ENCODE measurements at places on chromosomes 13 and 19. TPM values are rescaled to one million over a fixed set of nuclear protein-coding genes. Genes with fewer than 3 reads are reported as not detected.

GRCh38 chr13:101289764-101290163 is 126.5 kb downstream of the NALCN start:
- DNase-seq, result no peak

LILRA2 gene
- not detected for total RNA-seq

- DNase-seq, result peak; percentile 85
Measured at GRCh38 chr13:97749174-97749573, 204.3 kb upstream of the IPO5 start.

- peak; percentile 52 for DNase-seq
Measured at GRCh38 chr13:25249001-25249543, 38.2 kb downstream of the MTMR6 start.

ERVV-1 gene
- not detected for total RNA-seq

GRCh38 chr13:54029720-54030119 is 1001.1 kb downstream of the OLFM4 start:
- DNase-seq, result no peak

GRCh38 chr13:113110048-113110851 is 4.7 kb downstream of the F7 start:
- no peak for DNase-seq

RNF225 gene
- total RNA-seq, result not detected

GRCh38 chr19:43526884-43527859 is at the start of gene ETHE1:
Gene ETHE1 (minus strand): TSS chr19:43527201. CDS start chr19:43527177, 24 bp downstream.
- peak; percentile 54 for DNase-seq

- DNase-seq, result no peak
Measured at GRCh38 chr19:38386300-38386970, 1.4 kb downstream of the GGN start.

KIR2DL1 gene
- total RNA-seq, result not detected

CGB7 gene
- 0.04 TPM for total RNA-seq

TMPRSS9 gene
- total RNA-seq, result 0.17 TPM

ZNF208 gene
- not detected for total RNA-seq

HIPK4 gene
- total RNA-seq, result not detected

GPALPP1 gene
- 17.0 TPM for total RNA-seq

DNA sequence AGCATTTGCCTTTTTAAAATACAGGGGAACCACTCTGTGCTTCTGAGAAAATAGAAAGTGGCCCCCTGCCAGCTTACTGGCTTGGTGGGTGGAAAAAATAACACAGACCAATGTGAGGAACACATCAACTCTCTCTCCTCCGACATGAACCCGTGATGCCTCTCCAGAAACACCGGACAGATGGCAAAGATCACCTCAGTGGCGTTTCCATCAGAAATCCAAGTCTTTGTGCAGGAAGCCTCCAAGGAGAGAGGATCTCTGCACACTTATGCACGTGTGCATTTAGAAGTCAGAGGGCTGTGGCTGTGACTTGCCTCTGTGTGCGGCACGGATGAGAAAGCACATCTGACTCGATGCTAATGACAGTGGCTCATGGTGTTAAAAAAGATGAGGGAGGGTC is 112.3 kb upstream of the KLF12 start:
- DNase-seq, result no peak

GRCh38 chr13:99658261-99658991 is 157.2 kb downstream of the TM9SF2 start:
- peak; percentile 6 for DNase-seq

GRCh38 chr13:94858856-94859255 is 146.5 kb upstream of the SOX21 start:
- DNase-seq, result no peak

- DNase-seq, result no peak
Measured at GRCh38 chr19:46480415-46480814, 9.1 kb upstream of the PNMA8A start.

GRCh38 chr19:54626757-54627156 is 3.5 kb upstream of the LILRB1 start:
- no peak for DNase-seq

DHDH gene
- total RNA-seq, result 1.8 TPM

KLK2 gene
- total RNA-seq, result not detected

DNA sequence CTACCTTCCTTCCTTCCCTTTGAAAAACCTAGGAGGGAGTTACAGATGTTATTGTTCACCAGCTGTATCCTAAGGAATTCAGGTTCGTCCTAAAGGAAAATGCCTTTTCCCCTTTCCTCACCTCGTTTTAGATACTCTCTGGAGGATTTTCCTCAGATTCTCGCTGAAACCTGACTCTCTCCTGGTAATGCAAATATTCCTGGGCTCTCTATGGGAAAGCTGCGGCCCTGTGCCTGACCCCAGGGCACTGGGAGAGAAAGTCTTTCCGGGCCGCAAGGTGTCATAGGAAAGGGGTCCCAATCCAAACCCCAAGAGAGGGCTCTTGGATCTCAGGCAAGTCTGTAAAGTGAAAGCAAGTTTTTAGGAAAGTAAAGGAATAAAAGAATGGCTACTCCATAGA is 13.1 kb upstream of the OR1M1 start:
- no peak for DNase-seq

DNA sequence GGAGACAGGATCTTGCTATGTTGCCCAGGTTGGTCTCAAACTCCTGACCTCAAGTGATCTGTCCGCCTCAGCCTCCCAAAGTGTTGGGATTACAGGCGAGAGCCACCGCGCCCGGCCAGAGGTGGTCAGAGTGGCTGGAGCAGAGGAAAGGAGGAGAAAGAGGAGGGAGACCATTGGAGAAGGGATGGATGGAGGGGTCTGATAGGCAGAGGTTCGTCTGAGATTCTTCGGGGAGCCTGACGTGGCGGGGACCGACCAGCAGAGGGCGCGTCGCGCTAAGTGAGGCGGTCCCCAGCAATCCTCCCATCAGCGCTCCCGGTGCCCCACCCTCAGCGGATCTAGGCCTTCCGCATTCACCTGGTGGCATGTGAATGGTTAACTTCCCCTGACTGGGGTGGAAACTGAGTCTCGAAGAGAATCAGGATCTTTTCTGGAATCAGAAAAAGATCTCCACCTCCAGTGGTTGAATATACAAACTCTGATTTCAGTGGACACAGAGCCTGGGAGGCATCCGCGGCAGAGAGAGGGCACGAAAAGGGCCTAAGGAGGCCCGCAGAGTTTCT is 8.8 kb downstream of the GTPBP3 start:
- peak; percentile 79 for DNase-seq

POU2F2 gene
- total RNA-seq, result 1.4 TPM

OR7A17 gene
- total RNA-seq, result not detected

- no peak for DNase-seq
Measured at GRCh38 chr13:99774644-99775043, 196.9 kb downstream of the ZIC5 start.

GRCh38 chr13:84366506-84366905 is 484.2 kb upstream of the SLITRK1 start:
- DNase-seq, result no peak

DNA sequence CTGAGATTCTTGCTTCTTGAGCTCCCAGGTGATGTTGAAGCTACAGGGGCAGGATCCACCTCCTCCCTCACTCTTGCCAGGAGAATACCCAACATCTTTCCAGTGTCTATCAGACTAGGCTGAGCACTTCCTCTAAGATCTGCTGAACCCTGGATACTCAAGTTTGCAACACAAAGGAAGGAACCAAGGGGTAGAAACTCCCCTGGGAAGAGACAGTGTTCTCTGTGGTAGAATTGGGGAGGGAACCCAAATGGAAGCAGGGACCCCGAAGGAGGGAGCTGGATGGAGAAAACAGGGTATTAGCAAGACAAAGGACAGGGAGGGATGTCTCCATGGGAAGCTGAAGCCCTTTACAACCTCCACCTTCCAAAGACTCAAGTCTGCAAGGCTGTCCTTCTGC is 117.6 kb downstream of the DNAJC15 start:
- DNase-seq, result no peak

RFPL4AL1 gene
- not detected for total RNA-seq

- DNase-seq, result peak; percentile 34
Measured at GRCh38 chr13:102846261-102847015, 606 bp downstream of the ERCC5 start.

GRIN3B gene
- total RNA-seq, result 0.63 TPM

ANO8 gene
- total RNA-seq, result 15.4 TPM

GRCh38 chr19:32879741-32880140 is 10.2 kb upstream of the SLC7A9 start:
- no peak for DNase-seq

SYT3 gene
- 0.18 TPM for total RNA-seq

GRCh38 chr13:22062478-22063205 is 391.8 kb downstream of the FGF9 start:
- DNase-seq, result no peak

ZNF790 gene
- total RNA-seq, result 1.2 TPM

DAND5 gene
- 1.1 TPM for total RNA-seq

TEAD2 gene
- total RNA-seq, result 72.2 TPM

All from PC-3 (cell line).